ENCODE measurements at places on chromosomes 12 and 14. TPM values are rescaled to one million over a fixed set of nuclear protein-coding genes. Genes with fewer than 3 reads are reported as not detected.

GOLGA3 gene
- 54.5 TPM for total RNA-seq

ATL1 gene
- total RNA-seq, result 11.9 TPM

MANSC4 gene
- not detected for total RNA-seq

CD163 gene
- 15.0 TPM for total RNA-seq

TRIM9 gene
- total RNA-seq, result 3.3 TPM

- DNase-seq, result no peak
These were observed 180.2 kb downstream of the FOXN3 start for GRCh38 chr14:89236851-89237250.

DNA sequence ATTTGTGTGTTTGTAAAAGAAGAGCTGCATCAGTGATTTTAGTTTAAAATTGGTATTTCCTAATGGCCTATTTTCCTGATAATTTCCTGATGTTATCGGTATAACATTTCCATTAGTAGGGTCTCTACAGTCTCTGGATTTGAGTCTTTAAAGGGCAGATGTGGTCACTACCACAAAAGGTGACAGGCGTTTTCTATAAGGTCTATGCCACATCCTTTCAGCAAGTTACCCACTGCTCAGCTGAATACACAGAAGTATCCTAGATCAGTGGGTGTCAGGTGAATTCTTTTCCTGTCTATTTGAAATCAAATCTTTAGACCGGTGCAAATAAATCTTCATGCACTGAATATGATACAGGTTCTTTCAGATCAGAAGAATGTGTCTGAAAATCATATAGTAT is 90.2 kb downstream of the LIN7A start:
- no peak for DNase-seq

DNA sequence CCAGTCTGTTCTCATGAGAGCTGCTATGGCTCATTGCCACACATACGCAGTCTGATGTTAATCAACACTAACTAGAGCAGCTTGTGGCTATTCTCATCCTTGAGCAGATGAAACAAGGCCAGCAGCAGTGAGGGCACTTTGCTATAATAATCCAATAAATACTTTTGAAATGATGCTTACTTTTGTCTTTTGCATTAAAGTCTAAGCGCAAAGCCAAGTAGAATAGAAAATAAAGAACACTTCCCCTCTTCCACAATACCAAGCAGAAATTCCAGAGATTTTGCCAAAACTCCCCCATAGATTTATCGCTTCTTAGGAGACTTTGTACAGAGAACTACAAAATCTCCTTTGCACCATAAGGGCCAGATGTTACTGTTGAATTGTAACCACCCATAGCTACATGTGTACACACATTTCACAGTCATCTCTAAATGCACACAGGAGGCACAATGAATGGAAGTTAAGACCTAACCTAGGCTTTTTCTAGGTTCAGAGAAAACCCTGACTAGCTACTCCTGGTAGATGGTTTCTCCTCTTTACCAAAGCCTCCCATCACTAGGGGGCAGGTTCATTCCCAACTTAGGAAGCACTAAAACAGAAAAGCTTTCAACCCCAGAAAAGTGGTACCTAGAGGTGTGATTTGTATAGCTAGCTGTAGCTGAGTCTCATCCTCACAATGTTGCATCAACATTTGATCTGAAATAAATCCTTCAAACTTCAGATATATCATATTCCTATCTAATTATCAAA is 119.3 kb downstream of the HMGA2 start:
- peak; percentile 84 for DNase-seq

DNA sequence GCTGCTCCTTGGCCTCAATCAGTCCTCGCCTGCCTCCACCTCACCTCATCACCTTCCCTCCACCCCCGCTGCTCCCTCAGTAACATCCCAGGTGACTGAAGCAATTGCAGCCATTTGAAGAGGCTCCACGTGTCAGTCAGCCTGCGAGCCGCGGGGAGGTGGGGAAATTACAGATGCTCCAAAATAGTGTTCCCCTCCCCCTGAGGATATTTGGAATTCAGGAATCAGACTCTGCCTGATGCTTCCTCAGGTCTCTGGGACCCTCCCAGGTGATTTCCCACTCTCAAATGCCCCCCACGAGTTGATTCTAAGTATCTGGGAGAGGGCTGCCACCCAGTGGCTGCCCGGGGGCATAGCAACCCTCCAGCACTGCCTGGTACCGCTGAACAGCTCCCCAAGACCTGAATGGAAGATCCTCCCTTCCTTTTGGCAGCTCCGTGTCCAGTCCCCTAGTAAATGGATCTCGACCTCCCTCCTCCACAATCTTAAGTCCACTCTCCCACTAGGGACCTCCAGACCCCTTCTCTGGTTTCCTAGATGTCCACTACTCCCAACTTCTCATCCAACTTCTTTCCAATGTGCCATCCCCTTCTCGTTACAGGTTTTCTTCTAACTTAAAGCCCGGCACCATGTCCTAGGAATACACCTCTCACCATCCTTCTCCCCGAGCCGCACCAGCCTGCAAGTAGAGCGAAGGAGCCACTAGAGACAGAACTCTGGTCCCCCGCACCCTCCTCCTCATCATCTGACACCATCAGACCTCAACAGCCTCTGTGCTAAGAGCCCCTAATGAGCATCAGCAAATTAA is 1.4 kb upstream of the ASIC1 start:
- peak; percentile 26 for DNase-seq

DNA sequence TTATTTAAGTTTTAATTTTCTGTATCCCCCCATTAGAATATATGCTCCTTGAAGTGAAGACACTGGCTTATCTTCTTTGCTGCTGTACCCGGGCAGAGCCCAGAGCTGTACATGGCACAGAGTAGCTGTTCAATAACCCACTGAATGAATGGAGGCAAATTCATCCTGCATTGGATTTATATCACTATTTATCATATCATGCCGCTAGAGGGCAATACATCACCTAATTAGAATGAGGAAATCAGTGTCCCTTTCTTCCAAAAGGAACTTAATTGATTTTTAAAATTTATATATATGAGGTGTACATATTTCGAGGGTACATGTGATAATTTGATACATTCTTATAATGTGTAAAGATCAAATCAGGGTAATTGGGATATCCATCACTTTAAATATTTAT is 89.2 kb upstream of the TMEM260 start:
- DNase-seq, result no peak

- DNase-seq, result peak; percentile 44
These were observed 1.4 kb upstream of the HSP90AA1 start for GRCh38 chr14:102088012-102088792.

DNA sequence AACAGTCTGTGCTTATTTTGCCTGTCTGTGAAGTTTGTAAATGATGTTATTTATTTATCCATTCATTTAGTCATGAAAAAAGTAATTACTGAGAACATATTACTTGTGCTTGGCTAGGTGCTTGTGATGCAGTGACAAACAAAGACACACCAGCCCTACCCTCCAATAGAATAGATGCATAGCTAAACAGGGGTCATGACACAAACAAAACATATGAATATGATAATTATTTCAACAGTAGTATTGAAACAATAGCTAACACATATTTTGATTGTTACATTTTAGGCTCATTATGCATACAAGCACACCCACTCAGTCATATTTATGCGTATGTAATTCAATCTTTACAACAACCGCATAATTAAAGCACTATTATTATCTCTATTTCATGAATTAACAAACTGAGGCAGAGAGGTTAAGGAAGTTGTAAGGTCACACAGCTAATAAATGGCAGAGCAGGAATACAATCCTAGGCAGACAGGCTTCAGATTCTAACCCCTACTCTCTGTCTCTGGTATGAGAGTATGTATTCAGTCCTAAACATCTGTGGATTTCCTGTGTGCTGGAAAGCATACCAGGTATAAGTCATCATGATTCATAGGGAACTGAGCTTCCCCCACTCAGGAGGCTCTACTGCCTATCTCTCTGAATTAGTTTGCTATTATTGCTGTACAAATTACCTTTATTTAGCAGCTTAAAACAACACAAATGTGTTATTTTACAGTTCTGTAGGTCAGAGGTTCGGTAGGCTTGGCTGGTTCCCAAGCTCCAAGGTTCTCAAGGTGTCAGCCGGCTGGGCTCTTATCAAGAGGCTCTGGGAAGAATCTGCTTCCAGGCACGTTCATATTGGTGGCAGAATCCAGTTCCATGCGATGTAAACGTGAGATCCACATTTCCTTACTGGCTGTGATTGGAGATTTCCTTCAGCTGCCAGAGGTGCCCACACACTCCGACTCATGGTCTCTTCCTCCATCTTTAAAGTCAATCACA is 509.4 kb downstream of the GALC start:
- DNase-seq, result no peak

DNA sequence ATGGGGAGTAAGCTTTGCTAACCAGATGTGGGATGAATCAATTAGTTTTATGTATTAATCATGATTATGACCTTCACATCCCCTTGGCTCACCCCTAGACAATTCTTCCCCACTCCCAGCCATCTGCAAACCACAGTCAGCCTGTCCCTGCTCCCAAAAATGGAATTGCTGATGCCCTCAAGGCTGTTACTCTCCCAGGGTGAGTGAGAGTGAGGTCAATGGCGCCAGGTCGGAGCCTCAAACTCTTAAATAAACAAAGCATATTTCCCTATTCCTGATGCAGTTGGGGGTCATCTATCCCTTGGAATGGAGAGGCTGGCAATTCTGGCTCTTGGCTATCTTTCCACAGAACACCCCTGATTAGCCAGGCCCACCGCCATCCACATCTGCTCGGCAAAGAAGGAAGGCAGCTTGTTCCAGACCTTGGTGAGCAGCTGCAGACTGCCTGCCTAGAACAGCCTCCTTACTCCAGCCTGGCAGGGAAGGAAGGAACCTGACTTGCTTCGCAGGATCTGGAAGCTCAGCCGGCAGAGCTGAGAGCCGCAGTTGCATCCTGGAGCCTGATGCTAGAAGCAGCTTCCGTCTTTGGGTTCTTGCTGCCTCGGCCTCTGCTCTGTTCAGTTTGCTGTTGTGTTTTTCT is 57.0 kb downstream of the SMUG1 start:
- no peak for DNase-seq

- DNase-seq, result no peak
These were observed 327.2 kb upstream of the E2F7 start for GRCh38 chr12:77392467-77393088.
